ENCODE measurements at places on chromosomes 13 and 19.

- DNase-seq, result no peak
These were observed 1178.0 kb downstream of the OLFM4 start for GRCh38 chr13:54206626-54207025.

DNA sequence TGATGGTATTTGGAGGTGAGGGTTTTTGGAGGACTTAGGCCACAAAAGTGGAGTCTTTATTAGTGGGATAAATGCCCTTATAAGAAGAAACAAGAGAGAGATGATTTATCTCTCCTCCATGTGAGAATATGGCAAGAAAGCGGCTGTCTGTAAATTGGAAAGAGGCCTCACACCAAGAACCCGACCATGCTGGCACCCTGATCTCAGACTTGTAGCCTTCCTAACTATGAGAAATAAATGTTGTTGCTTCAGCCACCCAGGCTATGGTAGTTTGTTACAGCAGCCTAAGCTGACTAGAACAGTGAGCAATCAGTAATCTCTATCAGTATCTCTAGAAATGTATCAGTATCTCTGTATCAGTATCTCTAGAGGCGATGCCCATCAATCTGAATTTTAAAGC is 287.1 kb downstream of the OXGR1 start:
- no peak for DNase-seq

DNA sequence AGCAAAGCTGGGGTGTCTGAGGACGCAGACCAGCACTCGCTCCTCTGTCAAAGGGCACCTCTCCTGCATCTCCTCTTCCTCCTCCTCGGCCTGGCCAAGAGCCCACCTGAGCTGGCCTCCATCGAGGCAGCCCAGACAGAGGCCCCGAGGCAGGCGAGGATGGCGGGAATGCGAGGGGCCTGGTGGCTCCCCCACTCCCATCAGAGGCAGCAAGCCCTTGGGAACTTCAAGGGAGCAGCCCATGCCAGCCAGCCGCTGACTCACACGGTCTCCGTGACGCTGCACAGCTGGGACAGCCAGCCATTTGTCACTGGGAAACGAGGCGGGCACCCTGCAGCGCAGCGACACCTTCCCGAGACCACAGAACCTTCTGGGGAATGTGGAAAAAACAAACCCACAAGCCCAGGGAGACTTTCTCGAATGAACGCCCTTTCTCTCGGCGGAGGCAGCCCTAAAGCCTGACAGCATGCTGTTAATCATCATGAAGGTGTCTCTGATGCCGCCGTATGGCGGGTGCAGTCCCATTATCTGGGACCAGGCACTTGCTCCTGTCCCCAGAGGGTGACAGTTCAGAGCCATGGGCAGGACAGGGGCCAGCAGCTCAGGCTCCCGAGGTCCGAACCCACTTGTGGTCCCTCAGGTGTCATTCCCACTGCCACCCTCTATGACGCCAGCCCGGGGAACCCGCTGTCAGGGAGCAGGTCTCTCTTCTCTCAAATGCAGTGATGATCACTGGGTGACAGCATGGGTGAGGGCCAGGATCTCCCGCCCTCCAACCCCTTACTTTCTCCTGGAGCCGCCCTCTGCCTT is 53.0 kb downstream of the PEPD start:
- DNase-seq, result no peak

- DNase-seq, result no peak
These were observed 6.0 kb downstream of the COX6B2 start for GRCh38 chr19:55348317-55349034.

- DNase-seq, result no peak
These were observed 615.0 kb downstream of the FGF9 start for GRCh38 chr13:22285867-22286266.

GRCh38 chr19:31387717-31388301 is 38.6 kb upstream of the TSHZ3 start:
- DNase-seq, result no peak

GRCh38 chr19:40716031-40716481 is 630 bp downstream of the COQ8B start:
- DNase-seq, result no peak

DNA sequence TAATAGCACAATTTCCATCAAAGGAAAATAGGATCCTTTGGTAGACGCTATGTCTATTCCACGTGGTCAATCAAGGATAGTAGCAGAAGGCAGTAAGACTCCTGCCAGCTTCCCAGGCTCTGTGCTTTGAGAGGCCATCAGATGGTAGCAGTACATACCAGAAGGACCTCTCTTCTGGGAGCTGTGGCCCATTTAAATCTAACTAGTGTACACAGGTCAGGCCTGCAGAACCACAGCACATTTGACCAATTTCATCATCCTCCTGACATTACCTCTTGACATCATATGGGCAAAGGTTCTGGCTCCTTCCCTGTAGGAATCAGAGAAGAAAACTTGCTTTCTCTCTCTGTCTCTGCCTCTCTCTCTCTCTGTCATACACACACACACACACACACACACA is 229.6 kb upstream of the HTR2A start:
- no peak for DNase-seq

- DNase-seq, result no peak
These were observed 91.2 kb downstream of the KATNAL1 start for GRCh38 chr13:30216111-30216510.

DNA sequence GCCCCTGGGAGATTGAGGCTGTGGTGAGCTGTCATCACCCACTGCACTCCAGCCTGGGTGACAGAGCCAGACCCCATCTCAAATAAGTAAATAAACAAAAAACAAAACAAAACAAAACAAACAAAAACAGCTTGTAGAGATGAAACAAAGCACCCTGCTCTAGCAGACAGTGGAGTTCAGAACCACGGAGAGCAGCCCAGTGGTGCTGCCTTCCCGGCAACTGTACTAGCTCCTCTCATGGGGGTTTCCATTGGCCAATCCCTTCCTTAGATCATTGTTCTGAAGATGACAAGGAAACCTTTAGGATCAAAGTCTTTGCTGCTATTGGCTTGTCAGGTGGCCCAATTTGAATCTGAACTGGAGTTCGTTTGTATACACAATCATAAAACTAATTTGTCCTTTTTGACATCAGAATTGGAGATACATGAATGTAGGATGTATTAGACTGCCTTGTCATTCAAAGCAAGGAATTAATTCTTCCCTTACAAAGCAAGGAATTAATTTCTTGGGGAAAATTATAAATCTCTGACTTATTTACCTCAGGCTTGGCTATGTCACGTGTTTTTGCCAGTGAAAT is 19.7 kb upstream of the SYCN start:
- no peak for DNase-seq

GRCh38 chr19:42529248-42529764 is 1.0 kb upstream of the CEACAM1 start:
- peak; percentile 69 for DNase-seq

GRCh38 chr13:21557995-21558394 is 46.0 kb downstream of the MICU2 start:
- no peak for DNase-seq

GRCh38 chr13:114130837-114131582 is 1.4 kb downstream of the RASA3 start:
- DNase-seq, result no peak

DNA sequence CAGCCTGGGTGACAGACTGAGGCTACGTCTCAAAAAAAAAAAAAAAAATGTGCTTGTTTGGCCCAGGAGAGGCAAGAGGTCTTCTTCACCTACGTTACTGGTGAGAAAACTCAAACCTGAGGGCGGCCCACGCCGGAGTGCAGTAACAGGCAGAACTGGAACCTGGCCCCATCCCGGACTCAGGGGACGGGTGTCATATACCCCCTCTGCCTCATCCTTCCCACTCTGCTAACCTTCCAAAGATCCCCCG is 414 bp upstream of the ADAT3 start:
- DNase-seq, result no peak

GRCh38 chr19:55426042-55426441 is 17.1 kb downstream of the SHISA7 start:
- DNase-seq, result no peak

- no peak for DNase-seq
These were observed 2316.2 kb upstream of the PCDH20 start for GRCh38 chr13:63731896-63732295.

GRCh38 chr13:74299721-74300120 is 165.5 kb upstream of the KLF12 start:
- DNase-seq, result no peak

- no peak for DNase-seq
These were observed 30.7 kb upstream of the C13orf46 start for GRCh38 chr13:114004420-114005205.

DNA sequence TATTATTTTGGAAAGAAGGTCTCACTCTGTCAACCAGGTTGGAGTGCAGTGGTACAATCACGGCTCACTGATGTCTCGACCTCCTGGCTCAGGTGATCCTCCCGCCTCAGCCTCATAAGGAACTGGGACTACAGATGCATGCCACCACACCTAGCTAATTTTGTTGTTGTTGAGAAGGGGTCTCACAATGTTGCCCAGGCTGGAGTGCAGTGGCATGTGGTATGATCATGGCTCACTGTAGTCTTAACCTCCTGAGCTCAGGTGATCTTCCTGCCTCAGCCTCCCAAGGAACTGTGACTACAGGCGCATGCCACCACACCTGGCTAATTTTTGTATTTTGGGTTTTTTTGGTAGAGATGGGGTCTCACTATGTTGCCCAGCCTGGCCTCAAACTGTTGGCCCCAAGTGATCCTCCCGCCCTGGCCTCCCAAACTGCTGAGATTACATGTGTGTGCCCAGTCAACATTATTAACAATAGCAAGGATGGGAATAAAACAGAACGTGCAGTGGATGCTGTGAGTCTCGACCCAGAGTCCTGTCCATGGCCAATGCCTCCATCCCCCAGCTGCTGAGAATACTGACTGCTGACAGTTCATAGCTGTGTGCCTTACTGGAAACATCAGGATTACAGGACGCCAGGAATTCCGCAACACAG is 5.4 kb upstream of the MBD3L3 start:
- DNase-seq, result no peak

DNA sequence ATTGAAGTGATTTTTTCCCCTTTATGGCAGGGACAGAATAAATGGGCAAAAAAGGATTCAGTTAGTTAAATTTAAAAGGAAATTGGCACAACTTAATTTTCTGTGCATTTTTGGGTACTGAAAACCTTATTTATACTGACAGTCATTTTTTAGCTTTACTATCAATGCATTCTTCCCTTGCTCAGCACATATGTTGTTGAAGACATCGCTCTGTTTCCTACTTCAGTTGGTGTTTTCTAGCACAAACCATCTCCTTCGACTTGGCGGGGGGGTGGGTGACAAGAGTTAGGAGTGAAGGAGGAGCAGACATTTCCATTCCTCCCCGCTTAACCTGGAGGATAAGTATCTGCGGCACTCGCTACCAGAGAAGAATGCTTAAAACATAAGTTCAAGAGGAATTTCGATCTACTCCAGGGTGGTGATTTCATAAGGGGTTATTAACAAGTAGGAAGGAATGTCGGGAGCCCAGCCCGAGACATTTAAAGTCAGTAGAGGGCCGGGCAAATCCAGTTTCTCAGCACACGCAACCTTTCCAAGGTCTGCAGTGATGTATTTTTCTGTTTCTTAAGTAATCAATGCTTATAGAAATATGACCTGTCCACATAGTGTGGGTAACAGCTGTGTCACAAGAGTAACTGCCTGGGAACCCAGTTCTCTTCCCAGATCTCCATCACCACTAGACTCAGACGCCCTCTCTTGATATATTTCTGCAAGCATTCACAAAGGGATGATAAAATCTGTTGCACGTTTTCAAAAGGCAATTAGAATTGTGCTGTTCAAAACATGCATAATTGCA is 525.8 kb downstream of the MYO16 start:
- DNase-seq, result no peak

- DNase-seq, result no peak
These were observed 25.3 kb downstream of the CERS1 start for GRCh38 chr19:18870531-18871172.

GRCh38 chr13:33380487-33381079 is 95.0 kb upstream of the STARD13 start:
- no peak for DNase-seq

- no peak for DNase-seq
These were observed 13.1 kb upstream of the PLAUR start for GRCh38 chr19:43682824-43683661.

DNA sequence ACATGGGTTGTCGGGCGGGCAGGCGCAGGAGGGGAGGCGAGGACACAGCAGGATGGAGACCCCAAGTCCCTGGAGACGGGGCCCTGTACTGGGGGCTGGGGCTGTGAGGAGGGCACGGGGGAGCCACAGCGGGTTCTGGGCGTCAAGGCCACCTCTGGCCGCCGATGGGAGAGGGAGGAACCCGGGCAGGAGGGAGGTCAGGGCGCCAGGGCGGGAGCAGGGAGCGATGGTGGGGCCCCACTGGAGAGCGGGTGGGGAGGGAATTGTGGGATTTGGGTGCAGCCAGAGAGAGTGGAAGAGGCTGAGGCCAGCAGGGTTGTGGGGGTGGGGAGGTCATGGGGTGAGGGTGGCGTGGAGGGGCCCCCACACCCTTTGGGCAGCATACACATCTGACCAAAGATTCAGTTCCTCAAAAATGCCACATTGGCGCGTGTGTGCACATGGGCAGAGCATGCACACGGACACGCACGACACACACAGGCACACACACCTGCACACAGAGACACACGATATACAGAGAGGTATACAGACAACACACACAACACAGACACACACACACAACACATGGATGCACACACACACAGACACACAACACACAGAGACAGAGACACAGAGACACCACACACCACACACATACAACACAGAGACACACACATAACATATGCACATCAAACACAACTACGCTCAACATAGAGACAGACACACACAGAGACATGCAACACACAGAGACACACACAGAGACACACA is 54.9 kb downstream of the AP1M1 start:
- DNase-seq, result no peak

- DNase-seq, result no peak
These were observed 72.1 kb downstream of the KATNAL1 start for GRCh38 chr13:30235216-30235615.

DNA sequence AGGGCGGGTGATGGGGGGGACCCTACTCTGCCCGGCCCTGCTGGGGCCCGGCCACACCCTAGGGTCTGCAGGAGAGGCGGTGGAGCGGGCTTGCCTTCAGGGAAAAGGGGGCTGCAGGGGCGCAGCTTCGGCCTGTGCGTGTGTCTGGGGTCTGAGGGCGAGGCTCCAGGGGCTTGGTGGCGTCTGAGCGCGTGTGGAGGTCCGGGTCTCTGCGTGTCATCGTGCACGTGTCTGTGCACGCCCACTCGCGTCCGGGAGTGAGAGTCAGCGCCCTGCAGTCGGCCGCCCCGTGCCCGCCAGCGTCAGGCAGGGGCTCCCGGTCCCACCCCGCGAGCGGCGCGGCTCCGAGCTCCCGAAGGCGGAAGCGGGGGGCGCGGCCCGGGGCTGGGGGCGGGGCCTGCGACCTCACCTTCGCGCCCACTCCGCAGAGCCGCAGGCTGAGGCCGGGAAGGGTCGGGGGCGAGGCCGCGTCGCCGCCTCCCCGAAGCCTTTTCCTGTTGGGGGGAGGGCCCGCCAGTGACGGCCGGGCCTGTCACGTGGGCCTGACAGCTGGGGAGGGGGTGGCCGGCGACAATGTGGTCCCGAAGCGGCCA is at the start of gene ARHGAP45:
TSS of gene ARHGAP45 (plus strand) at position 420 of the 593 bp plus-strand sequence. CDS start 239 bp downstream, outside the sequence.
- no peak for DNase-seq

- no peak for DNase-seq
These were observed 131.4 kb downstream of the TNFRSF19 start for GRCh38 chr13:23701636-23702035.

- no peak for DNase-seq
These were observed 105.4 kb downstream of the URI1 start for GRCh38 chr19:30047432-30047831.
